Adrenal gland (tissue), 19 donors: ENCODE measurements at places on chromosomes 2 and 18.

- no peak for DNase-seq
Measured at GRCh38 chr2:224393157-224393872, 8.6 kb downstream of the FAM124B start.

- no peak for DNase-seq
Measured at GRCh38 chr2:25336383-25336841, 5.3 kb downstream of the DNMT3A start.

- no peak for DNase-seq
Measured at GRCh38 chr18:32424696-32425095, 46.0 kb downstream of the GAREM1 start.

DNA sequence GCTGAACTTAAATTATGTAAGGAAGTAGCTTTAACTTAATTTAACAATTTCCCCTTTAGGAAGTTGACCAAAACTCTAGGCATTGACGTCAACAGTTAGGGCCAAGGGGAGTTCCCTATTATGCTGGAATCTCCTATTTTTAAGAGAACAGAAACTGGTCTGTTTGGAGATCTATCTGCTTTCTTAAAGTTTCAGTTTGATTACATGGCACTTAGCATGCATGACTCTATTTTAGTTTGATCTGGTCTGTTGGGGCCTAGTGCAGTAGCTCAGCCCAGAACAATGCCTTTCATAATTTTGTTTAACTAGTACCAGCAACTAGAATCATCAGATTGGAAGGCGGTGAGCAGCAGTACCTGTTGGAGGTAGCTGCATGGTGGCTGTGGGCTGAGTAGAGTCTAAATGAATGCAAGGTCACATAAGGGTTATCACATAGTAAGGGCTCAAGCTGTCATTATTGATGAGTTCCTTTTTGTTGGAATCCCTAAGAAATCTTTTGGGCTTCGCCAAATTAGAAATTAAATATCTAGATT is 60.5 kb upstream of the ZNG1B start:
- no peak for DNase-seq

DNA sequence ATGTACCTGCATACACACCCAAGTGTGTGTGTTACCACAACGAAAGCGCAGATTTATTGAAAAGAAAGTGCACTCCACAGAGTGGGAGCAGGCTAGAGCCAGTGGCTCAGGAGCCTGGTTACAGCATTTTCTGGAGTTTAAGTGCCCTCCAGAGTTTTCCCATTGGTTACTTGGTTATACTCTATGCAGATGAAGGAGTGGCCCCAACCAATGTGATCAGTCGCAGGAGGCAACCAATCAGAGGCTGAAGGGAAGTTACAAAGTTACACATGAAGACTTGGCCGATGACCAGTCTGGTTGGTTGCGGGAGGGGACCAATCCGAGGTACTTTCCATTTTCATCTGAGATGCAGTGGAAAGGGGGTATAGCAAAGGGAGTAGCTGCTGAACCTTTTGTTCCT is 13.5 kb upstream of the PRLH start:
- DNase-seq: no peak

- no peak for DNase-seq
Measured at GRCh38 chr2:39484620-39485495, 47.8 kb upstream of the MAP4K3 start.

- DNase-seq: no peak
Measured at GRCh38 chr2:156327835-156328695, 4.5 kb downstream of the NR4A2 start.

GRCh38 chr2:61471905-61472805 is 1.3 kb upstream of the USP34 start:
- peak; percentile 36 for DNase-seq

DNA sequence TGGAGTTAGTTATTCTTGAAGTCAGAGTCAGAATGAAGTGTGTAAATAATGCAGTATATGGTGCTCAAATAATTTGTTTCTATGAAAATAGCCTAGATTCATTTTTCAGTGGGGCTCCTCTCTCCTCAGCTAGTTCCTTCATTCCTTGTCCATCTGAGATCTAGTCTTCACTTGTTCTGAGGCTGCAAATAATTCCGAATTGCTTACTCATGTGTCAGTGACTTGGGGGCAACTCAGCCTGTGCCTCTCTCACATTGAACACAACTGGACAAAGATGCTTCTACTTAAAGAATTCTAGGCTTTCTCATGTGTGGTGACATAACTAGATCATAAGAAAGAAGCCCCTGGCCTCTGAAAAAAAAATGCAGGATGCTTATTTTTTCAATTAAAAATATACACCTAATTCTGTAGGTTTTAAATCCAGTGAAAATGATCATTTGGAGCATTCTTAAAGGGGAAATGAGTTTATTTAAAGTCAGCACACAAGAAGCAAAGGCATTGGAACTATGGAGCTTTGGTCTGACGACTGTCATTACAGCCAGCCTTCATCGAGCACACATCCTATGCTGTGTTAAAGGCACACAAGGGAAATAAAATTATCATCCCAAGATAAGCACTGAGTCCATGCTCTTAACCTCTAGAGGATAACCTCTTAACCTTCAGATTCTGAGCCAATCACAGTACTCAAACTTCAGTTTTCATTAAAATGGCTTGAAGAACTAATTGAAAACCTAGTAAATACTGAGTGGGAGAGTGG is 24.8 kb upstream of the SCN7A start:
- DNase-seq: no peak

DNA sequence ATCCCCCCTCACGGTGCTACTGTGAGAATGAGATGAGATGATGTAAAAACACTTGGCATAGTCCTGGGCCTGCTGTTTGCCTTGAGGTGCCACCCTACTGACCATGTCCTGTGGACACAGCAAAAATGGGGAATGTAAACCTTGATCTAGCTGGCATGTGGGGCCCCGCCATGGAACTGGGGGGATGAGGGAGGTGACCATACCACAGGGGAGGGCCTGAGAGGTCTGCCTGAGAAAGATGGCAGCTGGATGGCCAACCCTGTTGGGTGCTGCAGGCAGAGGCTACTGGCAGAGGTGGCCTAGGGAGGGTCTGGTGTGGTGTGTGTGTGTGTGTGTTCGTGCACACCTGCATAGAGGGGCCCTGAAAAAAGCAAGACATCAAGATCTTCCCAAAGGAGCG is 777 bp downstream of the HAAO start:
- peak; percentile 25 for DNase-seq
